ENCODE measurements at places on chromosomes 11 and 22. TPM values are rescaled to one million over a fixed set of nuclear protein-coding genes. Genes with fewer than 3 reads are reported as not detected.

Gene NRXN2
- total RNA-seq = 0.29 TPM

Gene ZBTB3
- 7.4 TPM for total RNA-seq

Gene MAJIN
- not detected for total RNA-seq

Gene ACR
- not detected for total RNA-seq

Gene PRAME
- 1.4 TPM for total RNA-seq

Gene STK33
- 20.0 TPM for total RNA-seq

DNA sequence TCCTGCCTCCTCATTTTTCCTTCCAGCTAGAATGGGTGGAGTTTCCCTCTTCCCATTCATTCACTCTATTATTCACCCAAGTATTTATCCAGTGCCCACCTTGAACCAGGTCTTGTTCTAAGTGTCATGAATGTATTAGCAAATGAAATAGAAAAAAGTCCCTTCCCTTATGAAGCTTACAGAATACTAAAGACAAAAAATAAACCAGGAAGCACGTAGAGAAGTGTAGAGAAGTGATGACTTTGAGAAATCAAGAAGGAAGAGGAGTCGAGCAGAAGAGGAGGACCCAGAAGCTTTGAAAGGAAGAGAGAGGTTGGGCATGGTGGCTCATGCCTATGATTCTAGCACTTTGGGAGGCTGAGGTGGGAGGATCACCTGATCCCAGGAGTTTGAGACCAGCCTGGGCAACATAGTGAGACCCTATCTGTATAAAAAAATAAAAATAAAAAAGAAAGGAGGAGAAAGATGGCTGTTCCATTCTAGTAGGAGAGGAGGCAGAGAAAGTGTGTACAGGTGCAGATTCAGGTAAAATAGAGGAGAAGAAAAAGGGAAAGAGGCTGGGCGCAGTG is 17.1 kb upstream of the SYVN1 start:
- H3K4me3 ChIP-seq = no peak overlapping the region
- no peak for DNase-seq
- H3K27ac ChIP-seq = peak overlapping the region; percentile 82
- H3K27me3 ChIP-seq = no peaks in the 10 kb centered on the region
- H3K36me3 ChIP-seq = no peaks in the 10 kb centered on the region

DNA sequence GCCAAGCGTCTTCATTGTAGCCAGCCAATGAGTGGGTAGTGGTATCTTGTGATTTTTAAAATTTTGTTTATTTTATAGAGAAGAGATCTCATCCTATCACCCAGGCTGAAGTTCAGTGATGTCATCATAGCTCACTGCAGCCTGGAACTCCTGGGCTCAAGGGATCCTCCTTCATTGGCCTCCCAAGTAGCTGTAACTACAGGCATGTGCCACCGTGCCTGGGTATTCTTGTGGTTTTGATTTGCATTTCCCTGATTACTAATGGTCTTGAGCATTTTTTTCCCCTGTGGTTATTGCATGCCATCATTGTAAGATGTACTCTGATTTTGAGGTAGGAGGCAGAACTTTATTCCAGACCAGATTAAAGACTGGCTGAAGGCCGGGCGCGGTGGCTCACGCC is 2.4 kb upstream of the DENND6B start:
- H3K27ac ChIP-seq = no peak overlapping the region
- peaks cover 9% of the 10 kb centered on the region for H3K4me1 ChIP-seq
- DNase-seq = no peak
- no peaks in the 10 kb centered on the region for H3K27me3 ChIP-seq
- H3K4me3 ChIP-seq = no peak overlapping the region

GRCh38 chr22:46896568-46897245 is 134.3 kb downstream of the TBC1D22A start:
- H3K4me1 ChIP-seq = no peaks in the 10 kb centered on the region
- DNase-seq = no peak
- H3K4me3 ChIP-seq = no peak overlapping the region

DNA sequence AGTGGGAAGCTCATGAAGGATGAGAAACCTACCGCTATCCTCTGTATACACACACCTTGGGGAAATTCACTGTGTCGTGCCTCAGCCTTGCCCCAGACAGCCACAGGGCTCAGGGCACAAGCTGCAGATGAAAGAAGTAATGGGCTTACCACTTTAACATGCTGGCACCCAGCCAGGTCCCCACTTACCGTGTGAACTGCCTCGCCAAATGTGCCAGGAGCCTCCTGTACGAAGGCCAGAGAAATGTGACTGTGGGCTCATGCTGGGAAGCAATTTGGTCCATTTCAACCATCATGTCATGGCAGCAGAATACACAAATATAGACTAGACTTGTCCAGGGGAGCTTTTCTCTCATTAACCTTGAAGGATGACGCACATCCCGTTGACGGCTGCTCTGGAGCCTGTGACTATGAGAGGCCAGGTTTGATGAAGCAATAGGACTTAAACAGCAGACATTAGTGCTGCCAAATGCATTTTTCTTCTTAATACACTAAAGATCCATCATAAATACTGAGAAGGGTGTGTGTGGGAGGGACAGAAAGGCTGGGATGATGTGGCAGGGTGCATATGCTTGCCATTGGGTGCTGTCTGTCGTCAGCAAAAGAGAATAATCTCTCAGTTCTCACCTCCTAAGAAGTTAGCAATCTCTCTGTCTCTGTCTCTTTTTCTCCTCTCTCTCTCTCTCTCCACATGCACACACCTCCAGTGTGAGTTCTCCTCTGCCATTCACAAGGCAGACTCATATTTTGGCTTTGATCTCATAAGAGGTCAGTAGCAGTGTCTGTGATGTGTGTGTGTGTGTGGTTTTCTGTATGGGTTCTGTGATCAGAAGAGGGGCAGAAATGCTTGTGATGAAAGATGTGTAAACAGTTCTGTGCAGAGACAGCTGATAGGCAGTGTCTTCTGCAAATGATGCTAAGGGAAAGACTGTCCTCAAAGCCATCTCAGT is 142.4 kb downstream of the KIRREL3 start:
- no peaks in the 10 kb centered on the region for H3K27me3 ChIP-seq
- no peak overlapping the region for H3K27ac ChIP-seq
- no peaks in the 10 kb centered on the region for H3K36me3 ChIP-seq

GRCh38 chr11:23564370-23564769 is 704.1 kb upstream of the CCDC179 start:
- H3K4me3 ChIP-seq = no peak overlapping the region
- no peak overlapping the region for H3K27ac ChIP-seq
- DNase-seq = no peak
- no peaks in the 10 kb centered on the region for H3K27me3 ChIP-seq
- H3K36me3 ChIP-seq = no peaks in the 10 kb centered on the region

All from GM12878 (cell line).